Stimulated activated CD8-positive, alpha-beta memory T cell treated with anti-CD3 and anti-CD28 coated beads, Interleukin-2, amount 100 ng/mL, for 48 hours (primary cell): ENCODE measurements at places on chromosomes 13 and 19.

DNA sequence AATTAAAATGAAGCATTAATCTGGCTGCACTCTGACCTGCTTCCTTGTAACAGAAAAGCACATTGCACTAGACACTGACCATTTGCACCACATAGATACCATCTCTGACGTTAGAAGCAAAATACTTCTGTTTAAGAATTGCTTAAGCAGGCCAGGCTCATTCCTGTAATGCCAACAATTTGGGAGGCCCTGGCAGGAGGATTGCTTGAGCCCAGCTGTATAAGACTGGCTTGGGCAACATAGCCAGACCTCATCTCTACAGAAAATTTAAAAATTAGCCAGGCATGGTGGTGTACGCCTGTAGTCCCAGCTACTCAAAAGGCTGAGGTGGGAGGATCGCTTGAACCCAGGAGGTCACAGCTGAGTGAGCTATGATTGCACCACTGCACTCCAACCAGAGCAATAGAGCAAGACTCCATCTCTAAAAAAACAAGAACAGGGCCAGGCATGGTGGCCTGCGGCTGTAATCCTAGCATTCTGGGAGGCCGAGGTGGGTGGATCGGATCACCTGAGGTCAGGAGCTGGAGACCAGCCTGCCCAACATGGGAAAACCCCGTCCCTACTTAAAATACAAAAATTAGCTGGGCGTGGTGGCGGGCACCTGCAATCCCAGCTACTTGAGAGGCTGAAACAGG is 7.0 kb upstream of the TLE6 start:
- no peak for DNase-seq

GRCh38 chr13:20291037-20291436 is 58.9 kb upstream of the GJB6 start:
- no peak for DNase-seq

DNA sequence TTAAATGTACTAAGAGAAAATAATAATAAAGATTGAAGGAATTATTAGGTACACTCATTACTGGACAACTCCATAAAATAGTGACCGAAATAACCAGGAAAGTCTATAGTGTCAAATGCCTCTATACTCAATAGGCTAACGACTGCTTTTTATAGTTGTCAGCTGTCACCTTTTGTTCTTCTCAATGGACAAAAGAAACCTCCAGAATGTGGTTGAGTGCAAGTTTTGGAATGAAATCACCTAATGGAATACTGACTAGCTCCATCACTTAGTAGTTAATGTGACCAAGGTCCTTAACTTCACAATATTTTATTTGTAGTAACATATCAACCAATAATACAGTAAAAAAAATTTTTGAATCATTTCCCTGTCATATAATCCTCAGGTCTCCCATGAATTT is 18.1 kb downstream of the TSC22D1 start:
- DNase-seq = no peak

DNA sequence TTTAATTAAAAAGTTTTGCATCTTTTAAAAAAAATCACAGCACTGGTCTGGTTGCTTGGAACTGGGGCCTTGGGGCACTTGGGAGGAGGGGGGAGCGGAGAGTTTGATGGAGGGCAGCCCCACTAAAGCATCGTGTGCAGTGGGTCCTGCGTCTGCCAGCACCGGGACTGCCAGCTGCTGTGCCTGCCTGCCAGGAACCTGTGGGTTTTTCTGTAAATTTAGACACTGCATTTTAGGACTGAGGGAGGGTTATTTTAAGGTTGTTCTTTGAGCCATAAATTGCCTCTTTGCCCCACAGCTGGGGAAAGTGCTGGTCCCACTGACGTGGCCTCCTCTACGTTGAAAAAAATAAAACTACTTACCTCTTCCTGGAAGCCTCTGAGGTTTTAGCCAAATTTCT is 2.9 kb downstream of the KLF2 start:
- no peak for DNase-seq

DNA sequence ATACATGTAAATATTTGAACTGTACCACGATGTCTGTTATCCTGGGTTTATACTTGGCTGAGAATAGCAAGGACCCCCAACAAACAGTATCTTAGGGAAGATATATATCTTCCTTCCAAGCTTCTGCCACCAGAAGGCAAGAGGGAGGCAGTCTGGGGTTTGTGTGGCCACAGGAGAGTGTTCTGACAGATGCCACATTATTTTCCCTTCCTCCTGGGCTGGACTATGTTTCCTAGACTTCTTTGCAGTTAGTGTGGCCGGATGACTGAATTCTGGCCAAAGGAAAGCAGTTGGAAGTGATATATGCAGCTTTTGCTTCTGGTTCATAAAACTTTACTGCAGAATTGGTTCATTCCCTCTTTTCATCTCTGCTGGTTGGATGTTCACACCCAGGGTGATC is 39.9 kb upstream of the TMTC4 start:
- no peak for DNase-seq

- DNase-seq = peak; percentile 57
Observed at GRCh38 chr19:5403968-5404640, 51.1 kb upstream of the ZNRF4 start.

- no peak for DNase-seq
Observed at GRCh38 chr19:3687774-3688706, 12.2 kb downstream of the PIP5K1C start.

DNA sequence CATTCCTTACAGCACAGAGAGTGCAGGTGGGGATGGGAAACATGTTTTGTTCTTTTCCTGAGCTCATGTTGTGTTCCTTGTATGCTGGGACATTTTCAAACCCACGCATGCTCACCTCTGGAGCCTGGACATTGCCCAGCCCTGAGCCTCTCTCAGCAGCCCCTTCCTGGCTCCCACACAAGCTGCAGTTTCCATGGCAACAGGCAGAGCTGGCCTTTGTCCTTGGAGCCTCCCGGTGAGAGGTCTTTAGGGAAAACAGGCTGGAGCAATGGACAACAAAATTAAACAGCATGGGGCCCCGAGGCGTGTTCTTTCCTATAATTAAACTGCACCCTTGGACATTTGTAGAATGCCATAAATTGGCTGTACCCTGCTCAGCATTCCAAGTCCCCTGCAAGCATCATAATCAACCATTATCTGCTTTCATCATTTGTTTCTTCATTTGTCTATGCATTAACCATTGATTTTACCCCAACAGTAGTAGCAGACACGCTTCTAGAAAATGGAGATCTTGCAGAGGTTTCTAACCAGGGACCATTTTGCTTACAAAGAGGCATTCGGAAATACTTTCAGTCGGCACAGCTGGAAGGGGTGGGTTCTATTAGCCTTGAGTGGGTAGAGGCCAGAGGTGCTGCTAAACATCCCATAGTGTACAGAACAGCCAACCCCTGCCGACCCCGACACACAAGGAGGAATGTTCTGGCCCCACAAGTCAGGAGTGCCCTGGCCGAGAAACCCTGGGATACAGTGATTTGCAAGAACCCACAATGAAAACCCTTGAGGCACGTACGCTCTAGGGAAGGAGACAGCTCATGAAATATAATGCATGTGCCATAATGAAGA is 133.4 kb upstream of the PEG3 start:
- DNase-seq = no peak

DNA sequence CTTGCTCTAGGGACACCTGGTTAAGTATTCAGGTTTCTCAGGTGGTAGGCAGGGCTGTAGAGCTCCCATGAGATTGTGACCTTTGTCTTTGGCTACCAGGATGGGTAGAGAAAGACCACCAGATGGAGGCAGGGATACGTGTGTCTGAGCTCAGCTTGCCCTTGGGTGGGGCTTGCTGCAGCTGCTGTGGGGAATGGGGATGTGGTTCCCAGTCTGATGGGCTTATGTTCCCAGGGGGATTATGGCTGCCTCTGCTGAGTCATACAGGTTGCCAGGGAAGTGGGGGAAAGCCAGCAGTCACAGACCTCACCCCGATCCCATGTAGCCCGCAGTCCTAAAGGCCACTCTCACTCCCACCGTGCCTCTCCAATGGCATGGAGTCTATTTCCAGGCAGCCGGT is 659.9 kb upstream of the KLF12 start:
- no peak for DNase-seq

DNA sequence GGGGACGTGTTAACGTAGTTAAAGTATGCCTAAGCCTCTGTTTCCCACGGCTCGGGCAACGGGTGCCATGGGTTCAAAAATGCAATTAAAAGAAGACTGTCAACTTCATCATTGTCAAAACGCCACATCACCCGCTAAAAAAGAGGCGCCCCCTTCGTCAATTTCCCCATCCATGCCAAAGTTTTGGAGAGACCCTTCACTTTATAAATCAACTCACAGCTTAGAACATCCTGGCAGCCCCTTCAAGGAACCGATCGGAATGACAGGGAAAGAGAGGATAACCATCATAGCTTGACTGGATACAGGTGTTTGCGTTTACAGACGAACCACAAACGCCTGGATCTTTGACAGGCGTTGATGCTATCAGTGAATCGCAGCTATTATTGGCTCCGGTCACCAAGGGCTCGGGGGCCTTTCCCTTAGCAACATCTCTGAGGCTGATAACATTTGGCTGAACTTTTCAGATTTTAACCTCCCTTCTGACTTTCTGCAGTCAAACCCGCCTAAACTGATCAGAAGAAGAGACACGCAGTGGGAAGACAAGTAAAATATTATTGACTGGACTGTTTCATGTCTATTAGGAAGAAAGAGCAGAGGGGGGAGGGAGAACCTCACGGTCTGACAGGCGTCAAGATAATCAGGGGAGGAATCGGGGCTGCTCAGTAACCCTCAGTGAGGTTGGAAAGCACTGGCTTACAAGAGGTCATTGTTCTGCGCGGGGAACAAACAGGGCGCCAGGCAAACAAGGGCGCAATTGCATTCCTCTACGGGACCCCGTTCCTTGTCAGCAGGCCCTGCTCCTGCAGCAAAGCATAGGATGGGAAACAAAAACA is 322.5 kb upstream of the ZNF507 start:
- DNase-seq = no peak

DNA sequence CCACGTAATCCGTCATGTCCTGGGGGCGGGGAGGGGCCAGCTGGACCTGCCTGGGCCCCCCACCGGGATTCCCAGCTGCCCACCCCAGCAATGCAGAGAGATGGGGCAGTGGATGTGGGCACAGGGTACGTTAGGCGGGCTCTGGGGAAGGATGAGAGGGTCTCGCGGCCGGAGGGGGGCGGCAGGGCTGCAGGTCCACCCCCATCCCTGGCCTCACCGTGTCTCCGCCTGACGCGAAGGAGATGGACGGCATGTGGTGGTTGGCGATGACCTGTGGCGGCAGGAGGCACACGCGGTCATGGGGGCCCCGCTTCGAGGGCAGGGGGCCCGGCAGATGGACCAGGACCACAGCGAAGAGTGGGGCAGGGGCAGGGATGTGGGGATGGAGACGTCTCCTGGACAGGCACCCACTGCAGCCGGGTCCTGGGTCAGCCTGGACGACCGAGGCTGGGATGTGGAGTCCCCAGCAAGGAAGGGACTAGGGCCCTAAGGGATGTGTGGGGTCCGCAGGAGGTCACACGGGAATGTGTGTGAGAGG is 24.4 kb downstream of the SHC2 start:
- no peak for DNase-seq

DNA sequence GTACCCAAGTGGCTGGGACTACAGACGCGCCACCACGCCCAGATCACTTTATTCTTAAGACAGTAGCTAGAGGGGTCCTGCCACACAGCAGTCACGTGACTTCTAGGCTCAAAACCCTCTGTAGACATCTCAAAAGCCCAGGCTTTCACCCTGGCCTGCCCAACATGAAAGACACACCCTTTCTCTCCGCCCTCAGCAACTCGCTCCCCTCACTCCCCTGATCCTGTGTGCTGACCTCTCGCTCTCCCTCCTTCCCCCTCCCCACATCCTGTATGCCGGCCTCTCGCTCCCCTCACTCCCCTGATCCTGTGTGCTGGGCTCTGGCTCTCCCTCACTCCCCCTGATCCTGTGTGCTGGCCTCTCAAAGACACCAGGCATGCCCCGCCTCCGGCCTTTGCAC is 77.4 kb downstream of the SLC15A1 start:
- no peak for DNase-seq

GRCh38 chr19:40547836-40548235 is 28.8 kb upstream of the SHKBP1 start:
- DNase-seq = no peak

GRCh38 chr13:48828962-48829411 is 146.7 kb upstream of the FNDC3A start:
- DNase-seq = no peak

GRCh38 chr19:7742991-7743390 is 4.3 kb downstream of the CD209 start:
- no peak for DNase-seq

GRCh38 chr13:113663934-113664333 is 3.1 kb upstream of the GRK1 start:
- DNase-seq = no peak

DNA sequence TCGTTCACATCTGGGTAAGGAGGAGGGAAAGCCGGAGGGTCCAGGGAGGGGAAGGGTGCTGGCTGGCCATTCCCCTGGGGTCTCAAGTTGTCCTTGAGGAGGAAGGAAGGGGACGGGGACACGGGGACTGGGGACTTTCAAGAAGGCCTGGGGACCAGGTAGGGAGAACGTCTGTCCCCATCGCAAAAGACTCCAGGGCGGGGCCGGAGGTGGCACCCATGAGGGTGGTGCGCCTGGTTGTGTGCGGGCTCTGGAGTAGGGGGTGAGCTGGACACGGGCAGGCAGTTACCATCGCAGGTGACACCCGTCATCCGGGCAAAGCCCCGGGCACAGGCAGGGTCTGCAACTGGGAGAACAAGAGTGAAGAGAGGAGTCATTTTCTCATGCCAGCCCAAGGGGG is 23.4 kb downstream of the FBN3 start:
- DNase-seq = no peak

GRCh38 chr13:71730267-71730666 is 136.7 kb downstream of the DACH1 start:
- DNase-seq = no peak

GRCh38 chr13:27339299-27339698 is 68.7 kb downstream of the RASL11A start:
- DNase-seq = no peak

- DNase-seq = no peak
Observed at GRCh38 chr19:30207357-30207756, 164.8 kb upstream of the ZNF536 start.
